ENCODE measurements at places on chromosomes 12 and 14.

DNA sequence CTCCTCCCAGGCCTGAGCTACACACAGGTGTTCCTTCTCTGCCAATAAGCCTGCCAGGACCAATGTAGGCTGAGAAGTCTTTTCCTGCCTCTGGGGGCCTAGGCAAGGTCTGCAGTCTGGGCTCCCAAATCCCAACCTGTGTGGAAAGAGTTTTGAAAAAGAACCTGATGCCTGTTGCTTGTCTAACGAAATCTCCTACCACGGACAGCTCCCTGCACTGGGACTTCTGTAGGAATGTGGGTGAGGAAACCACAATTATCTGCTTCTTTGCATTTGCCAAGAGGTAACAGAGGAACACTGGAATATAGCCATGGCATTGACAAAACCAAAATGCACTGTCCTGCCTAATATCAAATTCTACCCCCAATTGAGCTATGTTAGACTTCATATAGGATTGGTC, 877.0 kb upstream of the TMEM132C start:
- no peak for DNase-seq

GRCh38 chr12:120056739-120057138, 59.8 kb downstream of the RAB35 start:
- DNase-seq, result no peak

- no peak for DNase-seq
These were observed 33.3 kb downstream of the COCH start for GRCh38 chr14:30907659-30908057.

DNA sequence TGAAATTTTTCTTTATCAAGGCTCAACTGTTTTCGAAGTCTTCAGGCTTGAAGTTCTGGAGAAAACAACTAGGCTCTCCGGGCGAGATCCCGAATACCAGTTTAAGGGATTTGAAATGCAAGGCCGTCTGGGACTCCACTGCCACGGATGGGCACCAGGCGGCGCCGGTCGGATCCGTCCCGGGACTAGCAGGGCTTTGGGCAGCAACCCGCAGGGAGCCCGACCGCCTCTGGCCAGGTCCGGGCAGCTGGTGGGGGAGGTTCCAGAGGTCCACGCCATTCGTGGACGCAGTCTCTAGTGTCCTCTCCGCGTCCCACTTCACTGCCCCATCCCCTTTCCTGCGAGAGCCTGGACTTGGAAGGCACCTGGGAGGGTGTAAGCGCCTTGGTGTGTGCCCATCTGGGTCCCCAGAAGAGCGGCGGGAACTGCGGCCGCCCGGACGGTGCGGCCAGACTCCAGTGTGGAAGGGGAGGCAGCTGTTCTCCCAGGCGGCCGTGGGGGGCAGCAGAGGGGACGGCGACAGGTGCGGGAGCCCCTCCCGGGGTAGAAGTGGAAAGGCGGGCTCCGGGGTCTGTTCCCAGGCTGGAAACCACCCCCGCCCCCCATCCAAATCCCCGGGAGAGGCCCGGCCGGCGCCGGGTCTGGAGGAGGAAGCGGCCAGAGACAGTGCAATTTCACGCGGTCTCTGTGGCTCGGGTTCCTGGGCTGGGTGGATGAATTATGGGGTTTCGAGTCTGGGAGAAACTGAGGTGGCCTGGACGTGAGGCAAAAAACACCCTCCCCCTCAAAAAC, 838 bp upstream of the ERBB3 start:
- DNase-seq, result peak; percentile 79

GRCh38 chr12:15550793-15551192, 228.5 kb downstream of the PTPRO start:
- DNase-seq, result no peak
